NCI-H146 (cell line): ENCODE measurements at places on chromosomes 3 and 15.

DNA sequence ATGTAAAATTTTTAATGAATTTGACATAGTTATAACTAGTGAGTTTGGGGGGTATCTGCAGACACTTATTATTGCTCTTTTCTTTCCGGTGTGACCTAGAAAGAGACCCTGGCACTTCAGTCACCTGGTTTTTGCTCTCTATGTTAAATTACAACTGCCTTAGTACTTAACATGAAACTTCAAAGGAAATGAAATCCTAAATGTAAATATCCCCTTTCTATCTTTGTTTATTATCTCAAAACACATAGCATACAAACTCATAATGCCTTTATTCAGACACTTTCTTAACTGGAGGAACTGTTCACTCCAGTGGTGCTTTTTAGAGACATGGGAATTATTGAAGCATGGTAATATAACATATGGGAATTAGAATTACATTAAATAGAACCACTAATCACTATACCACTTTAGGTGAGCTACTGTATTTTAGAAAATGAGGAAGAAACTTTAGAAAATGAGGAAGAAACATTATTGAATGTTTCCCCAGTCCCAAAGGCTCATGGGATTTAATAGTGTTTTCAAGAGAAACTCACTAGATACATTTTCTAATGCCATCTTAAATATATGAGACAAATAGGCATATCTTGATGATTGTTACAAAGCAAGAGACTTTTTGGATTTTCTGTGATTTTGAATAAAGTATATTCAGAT lies 119.5 kb upstream of the MLF1 start:
- DNase-seq: no peak

- no peak for DNase-seq
These were observed 96.4 kb downstream of the NSUN3 start for GRCh38 chr3:94159062-94159828.

- peak; percentile 56 for DNase-seq
These were observed 7.1 kb downstream of the ALG3 start for GRCh38 chr3:184241447-184242296.

GRCh38 chr3:58084788-58085543 lies 76.7 kb downstream of the FLNB start:
- DNase-seq: no peak

DNA sequence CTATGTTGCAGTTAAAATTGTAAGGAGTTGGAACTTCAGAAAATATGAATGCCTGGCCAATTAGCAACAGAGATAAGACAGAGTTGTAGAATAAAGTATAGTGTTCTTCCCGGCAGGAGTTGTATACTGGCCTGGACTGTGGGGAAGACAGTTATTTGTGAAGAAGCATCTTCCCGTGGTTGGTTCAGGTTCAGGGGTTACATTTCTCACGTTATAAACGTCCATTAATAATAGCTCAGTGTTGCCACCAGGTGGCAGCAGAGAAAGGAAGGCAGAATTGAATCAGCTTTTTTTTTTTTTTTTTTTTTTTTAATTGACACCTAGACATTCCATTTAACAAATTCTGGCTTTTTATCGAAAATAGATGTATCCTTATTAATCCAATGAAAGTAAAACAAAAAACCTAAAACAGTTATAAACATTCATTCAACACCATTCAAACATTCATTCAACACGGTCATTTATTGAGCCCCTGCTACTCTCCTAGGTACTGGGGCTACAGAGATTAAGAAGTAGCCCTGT lies 66.4 kb upstream of the NR2E3 start:
- DNase-seq: peak; percentile 65

DNA sequence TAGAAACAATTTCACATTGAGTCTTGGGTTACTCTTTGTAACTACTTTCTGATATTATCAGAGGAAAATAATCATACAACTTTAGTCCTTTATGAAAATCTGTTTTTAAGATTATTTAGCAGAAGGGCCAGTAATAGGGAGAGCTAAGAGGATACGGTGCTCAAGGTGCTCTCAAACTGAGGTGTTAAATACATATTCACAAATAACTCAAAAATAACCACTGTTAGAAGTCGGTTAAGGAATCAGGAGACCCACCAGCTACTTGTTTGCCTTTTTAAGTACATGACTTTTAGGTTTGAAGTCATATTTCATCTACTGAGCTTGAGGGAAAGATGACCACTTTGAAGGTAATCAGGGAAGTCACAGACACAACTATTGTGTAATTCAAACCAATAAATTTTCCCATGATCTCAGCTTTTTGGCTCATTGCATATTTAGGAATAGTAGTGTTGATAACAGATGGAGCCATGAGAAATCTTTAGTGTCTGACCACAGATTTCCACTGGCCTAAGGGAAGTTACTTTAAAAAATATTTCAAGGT lies 1.4 kb upstream of the RSRC1 start:
- no peak for DNase-seq

DNA sequence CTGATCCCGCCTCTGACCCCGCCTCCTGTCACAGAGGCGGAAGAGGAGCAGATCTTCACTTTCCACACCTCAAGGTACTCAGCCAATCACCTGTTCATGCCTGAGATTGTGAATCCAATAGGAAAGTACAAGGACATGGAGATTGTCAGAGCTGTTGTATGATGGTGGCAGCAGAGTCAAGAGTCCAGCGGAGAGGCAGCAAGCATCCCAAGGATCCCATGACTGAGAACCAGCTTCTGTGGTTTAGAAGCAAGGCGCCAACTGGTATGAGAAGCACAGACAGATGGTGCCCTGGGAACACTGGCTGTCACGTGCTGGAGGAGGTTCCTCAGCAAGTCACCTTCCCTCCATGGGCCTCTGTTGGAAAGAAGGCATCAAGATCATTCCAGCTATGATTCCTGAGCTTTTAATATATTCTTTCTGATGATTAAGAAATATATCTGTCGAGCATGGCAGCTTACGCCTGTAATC lies 93.9 kb downstream of the CPN2 start:
- no peak for DNase-seq
